ENCODE measurements at places on chromosomes 12 and 14.

- DNase-seq, result no peak
These were observed 16.3 kb downstream of the MUCL1 start for GRCh38 chr12:54870617-54871016.

DNA sequence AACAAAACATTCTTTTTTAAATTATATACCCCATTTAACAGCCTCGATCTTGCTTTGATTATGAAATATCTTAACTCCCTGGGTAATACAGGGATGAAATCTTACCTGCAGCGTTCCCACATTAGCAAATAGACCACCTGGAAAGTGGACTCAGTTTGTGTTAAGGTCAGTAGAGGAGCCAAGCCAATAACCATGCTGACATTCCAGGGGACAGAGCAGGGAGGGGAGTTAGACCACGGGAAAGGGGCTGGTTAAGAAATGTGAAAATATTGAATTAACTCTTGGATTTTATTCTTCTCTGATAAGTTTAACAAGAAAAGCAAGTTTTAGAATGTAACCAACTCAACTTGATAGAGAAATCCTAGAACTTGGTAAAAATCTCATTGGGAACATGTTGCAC is 144.9 kb upstream of the CLEC14A start:
- no peak for DNase-seq

GRCh38 chr12:77133566-77133965 is 68.2 kb upstream of the E2F7 start:
- DNase-seq, result peak; percentile 8

DNA sequence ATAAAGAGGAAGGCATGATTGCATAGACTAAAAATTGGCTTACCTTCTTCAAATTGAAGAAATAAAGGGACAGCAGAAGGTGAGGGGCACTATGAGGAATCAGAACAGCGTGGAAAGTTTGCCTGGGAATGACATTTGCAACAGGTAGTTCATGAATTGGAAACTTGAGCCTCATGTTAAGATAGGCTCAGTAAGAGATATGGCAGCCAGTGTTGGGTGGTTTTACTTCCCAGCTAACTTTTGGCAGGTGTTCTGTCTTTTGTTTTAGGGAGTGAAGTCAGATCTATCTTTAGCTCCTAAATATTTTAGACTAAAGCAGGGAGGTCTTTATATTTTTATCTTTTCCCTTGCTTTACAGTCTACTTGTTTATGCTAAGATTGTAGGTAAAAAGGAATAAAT is 122.4 kb downstream of the ANO6 start:
- no peak for DNase-seq

- peak; percentile 50 for DNase-seq
These were observed 46.5 kb downstream of the ST8SIA1 start for GRCh38 chr12:22287776-22288621.

GRCh38 chr14:25757364-25757763 is 707.4 kb upstream of the STXBP6 start:
- DNase-seq, result no peak

- DNase-seq, result no peak
These were observed 145.3 kb upstream of the DCN start for GRCh38 chr12:91327889-91328288.

GRCh38 chr12:39814626-39815025 is 195.0 kb upstream of the ABCD2 start:
- DNase-seq, result no peak
